ENCODE measurements at places on chromosomes 5 and 9. TPM values are rescaled to one million over a fixed set of nuclear protein-coding genes. Genes with fewer than 3 reads are reported as not detected.
A peak's percentile ranks its signal among the peaks of the same experiment; 100 is the strongest.

GRCh38 chr5:141510850-141511601 lies 22.1 kb downstream of the PCDHGC5 start:
- H3K27ac ChIP-seq = peak overlapping the region; percentile 97
- DNase-seq = no peak
- H3K27me3 ChIP-seq = no peaks in the 10 kb centered on the region

DNA sequence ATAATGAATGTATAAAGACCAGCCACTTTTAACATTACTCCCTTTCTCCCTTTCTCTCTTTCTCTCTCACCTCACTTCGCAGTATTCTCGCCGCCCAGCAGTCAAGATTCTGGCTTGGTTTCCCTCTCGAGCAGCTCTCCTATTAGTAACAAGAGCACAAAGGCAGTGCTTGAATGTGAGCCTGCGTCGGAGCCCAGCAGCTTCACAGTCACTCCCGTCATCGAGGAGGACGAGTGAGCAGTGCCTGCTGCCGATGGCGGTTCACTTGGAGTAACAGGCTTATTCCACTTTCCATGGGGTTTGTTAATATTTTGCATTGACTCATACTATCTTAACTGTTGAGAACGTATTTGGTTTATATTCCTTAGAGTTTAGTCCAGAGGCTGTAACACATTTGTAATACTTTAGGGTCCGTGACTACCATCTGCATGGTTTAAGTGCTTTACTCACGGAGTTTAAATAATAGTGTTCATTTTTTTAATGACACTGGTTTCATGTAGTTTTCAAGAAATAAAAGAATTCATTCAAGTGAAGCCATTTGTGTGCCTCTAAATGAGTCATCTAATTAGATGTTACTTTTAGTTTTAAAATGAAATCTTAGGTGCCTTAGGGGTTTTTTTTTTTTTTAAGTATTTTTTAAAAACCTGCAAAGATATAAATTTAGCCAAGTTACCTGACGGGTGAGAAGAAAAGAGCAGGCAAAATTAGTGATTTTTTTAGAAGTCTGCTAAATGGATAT lies 8.4 kb upstream of the DMRT3 start:
- peaks cover 38% of the 10 kb centered on the region for H3K4me1 ChIP-seq
- no peak overlapping the region for H3K4me3 ChIP-seq
- no peaks in the 10 kb centered on the region for H3K36me3 ChIP-seq
- peak; percentile 62 for DNase-seq
- H3K27me3 ChIP-seq = peaks cover 99% of the 10 kb centered on the region

DNA sequence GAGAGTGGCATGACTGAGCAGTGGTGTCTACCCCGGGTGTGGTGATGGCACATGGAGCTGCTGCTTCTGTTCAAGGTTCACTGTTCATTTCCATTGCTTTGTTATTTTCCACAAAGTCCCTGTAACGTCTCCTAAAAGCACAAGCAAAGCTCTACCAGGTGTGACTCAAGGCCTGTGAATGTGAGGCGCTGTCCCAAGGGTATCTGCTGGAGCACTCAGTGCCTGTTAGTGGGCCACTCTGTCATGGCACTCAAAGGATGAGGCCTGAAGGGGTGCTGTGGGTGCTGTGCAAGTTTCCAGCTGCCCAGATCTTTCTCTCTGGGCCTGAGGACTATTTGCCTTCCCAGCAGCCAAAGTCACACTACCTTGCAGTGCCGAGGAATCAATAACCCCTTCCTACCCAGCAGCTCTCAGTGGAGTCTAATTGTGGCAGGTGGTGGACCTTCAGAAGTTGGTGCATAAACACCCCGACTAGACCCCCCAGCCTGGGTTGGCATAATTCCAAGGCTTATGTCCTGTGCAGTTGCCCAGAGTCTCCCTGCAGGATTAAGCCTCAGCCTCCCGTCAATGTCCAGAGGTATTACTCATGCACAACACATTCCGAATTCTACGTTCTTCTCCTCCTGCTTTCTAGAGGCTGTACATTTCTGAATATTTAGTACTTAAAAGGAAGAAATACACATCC lies 17.4 kb upstream of the PTCH1 start:
- no peaks in the 10 kb centered on the region for H3K27me3 ChIP-seq
- no peak overlapping the region for H3K4me3 ChIP-seq
- no peak overlapping the region for H3K27ac ChIP-seq
- H3K36me3 ChIP-seq = no peaks in the 10 kb centered on the region

DNA sequence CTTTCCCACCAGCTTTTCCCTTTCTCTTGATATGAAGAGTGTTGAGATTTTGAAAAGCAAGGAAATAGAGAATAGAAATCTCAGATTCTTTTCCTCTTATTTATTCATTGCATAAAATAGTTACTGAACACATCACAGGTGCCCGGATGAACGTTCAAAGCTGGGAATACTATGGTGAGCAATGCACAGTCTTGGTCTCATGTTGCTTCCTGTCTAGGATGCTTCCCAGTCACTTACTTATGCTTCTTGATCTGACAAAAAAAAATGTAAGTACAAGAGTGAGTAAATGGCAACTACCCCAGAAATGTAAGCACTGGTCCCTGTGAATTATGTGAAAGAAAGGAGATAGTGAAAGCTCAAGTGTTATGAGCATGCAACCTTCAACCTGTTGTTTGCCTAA lies 153.5 kb upstream of the S1PR3 start:
- no peak overlapping the region for H3K27ac ChIP-seq
- no peak overlapping the region for H3K4me3 ChIP-seq
- no peaks in the 10 kb centered on the region for H3K36me3 ChIP-seq
- no peak for DNase-seq
- H3K4me1 ChIP-seq = peaks cover 7% of the 10 kb centered on the region

GRCh38 chr9:112120439-112120925 lies 54.6 kb downstream of the SUSD1 start:
- no peaks in the 10 kb centered on the region for H3K4me1 ChIP-seq
- H3K36me3 ChIP-seq = peaks cover 6% of the 10 kb centered on the region
- no peak for DNase-seq
- no peak overlapping the region for H3K27ac ChIP-seq
- H3K27me3 ChIP-seq = no peaks in the 10 kb centered on the region
- H3K4me3 ChIP-seq = no peak overlapping the region

- H3K27me3 ChIP-seq = no peaks in the 10 kb centered on the region
- H3K27ac ChIP-seq = no peak overlapping the region
- H3K4me1 ChIP-seq = no peaks in the 10 kb centered on the region
- peak; percentile 17 for DNase-seq
Measured at GRCh38 chr5:177966839-177967166, 29.2 kb downstream of the PROP1 start.

DNA sequence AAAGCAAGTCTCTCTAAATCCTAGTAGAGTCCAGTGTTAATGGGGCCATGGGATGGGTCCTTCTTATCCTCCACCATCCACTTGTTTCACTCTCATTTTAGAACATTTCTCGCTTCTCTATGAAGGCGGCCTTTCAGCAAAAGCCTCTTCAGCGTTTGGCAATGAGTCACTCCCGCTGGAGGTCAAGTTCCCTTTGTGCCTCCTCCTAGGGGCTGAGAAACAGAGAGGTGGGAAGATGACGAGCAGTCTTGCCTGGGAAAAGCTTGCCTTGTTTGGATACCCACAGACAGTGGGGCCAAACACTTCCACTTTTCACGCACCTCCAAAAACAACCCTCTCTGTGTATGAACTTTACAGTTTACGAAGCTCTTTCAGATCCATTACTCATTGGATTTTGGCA lies 168.8 kb downstream of the GABBR2 start:
- peaks cover 11% of the 10 kb centered on the region for H3K27me3 ChIP-seq
- H3K27ac ChIP-seq = no peak overlapping the region
- H3K4me1 ChIP-seq = no peaks in the 10 kb centered on the region
- no peaks in the 10 kb centered on the region for H3K36me3 ChIP-seq
- peak; percentile 78 for DNase-seq

DNA sequence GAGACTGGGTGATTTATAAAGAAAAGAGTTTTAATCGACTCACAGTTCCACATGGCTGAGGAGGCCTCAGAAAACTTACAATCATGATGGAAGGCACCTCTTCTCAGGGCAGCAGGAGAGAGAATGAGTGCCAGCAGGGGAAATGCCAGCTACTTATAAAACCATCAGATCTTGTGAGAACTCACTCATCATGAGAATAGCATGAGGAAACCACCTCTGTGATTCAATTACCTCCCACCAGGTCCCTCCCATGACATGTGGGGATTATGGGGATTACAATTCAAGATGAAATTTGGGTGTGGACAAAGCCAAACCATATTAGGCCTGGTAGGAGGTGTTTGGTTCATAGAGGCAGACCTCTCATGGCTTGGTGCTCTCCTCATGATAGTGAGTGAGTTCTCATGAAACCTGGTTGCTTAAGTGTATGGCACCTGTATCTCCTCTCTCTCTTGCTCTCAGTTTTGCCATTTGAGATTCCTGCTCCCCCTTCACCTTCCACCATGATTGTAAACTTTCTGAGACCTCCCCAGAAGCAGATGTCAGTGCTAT lies 39.8 kb downstream of the GAPT start:
- H3K36me3 ChIP-seq = no peaks in the 10 kb centered on the region
- no peak overlapping the region for H3K4me3 ChIP-seq
- H3K27me3 ChIP-seq = no peaks in the 10 kb centered on the region

DNA sequence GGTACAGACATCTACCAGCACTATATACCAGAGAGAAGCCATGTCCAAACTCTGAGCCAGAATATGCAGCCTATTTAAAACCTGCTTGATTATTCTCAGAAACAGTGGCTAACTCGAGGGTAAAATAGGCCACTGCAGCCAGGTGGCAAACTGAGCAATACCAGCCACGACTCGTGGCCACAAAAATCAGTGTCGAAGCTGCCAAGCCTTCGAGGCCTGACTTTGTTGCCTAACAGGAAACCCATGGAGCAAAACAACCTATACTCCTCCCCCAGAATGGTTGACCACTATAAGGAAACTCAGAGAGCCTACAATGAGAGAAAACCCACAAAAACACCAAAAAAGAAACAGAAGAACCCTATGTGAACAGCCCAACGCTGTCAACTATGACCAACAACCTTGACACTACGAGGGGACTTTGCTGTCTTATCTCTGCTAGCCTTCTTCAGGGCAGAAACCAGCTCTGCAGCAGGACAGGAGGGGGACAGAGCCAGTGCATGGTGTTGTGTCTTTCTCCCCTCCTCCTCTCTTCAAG lies 133.8 kb downstream of the TMEM174 start:
- peaks cover 15% of the 10 kb centered on the region for H3K4me1 ChIP-seq
- no peak overlapping the region for H3K27ac ChIP-seq
- no peaks in the 10 kb centered on the region for H3K36me3 ChIP-seq

- no peak overlapping the region for H3K4me3 ChIP-seq
- H3K36me3 ChIP-seq = no peaks in the 10 kb centered on the region
- no peaks in the 10 kb centered on the region for H3K4me1 ChIP-seq
- no peak overlapping the region for H3K27ac ChIP-seq
Measured at GRCh38 chr5:169357291-169357690, 56.4 kb upstream of the SLIT3 start.

GRCh38 chr9:6960777-6961176 lies 203.0 kb downstream of the KDM4C start:
- peaks cover under 1% of the 10 kb centered on the region for H3K4me1 ChIP-seq
- no peaks in the 10 kb centered on the region for H3K36me3 ChIP-seq
- H3K4me3 ChIP-seq = no peak overlapping the region
- no peak for DNase-seq
- no peak overlapping the region for H3K27ac ChIP-seq

GRCh38 chr9:28970241-28970654 lies 1397.0 kb upstream of the C9orf72 start:
- DNase-seq = no peak
- no peaks in the 10 kb centered on the region for H3K36me3 ChIP-seq
- H3K4me3 ChIP-seq = no peak overlapping the region
- no peaks in the 10 kb centered on the region for H3K27me3 ChIP-seq
- H3K4me1 ChIP-seq = no peaks in the 10 kb centered on the region

DNA sequence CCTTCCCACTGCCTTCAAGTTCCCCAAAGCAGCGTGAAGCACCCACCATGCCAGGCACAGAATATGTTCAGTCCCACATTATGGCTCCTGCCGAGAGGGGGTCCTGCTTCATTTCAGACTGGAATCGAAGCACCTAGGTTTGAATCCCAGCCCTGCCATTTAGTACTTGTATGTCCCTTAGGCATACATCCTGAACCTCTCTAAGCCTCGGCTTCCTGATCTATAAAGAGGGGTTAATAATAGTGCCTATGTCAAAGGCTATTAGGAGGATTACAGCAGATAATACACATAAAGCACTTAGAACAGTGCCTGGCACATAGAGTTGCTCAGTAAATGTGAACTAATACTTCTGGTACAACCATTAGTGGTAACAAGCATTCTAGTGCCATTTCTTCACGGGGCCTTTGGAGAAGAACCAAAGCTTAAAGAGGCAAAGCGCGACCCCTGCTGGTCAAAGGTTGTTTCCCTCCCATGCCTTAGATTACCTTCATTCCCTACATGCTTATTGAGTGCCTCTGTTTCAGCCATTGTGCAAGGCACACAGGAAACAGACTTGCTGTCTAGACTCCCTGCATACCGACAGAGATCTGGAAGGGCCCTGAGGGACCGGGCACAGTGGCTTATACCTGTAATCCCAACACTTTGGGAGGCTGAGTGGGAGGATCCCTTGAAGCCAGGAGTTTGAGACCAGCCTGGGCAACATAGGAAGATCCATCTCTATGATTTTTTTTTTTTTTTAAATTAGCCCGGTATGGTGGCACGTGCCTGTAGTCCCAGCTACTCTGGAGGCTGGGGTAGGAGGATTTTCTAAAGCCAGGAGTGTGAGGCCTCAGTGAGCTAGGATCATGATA lies 98.3 kb downstream of the PPARGC1B start:
- peak; percentile 97 for DNase-seq
- no peak overlapping the region for H3K4me3 ChIP-seq
- H3K27me3 ChIP-seq = no peaks in the 10 kb centered on the region

DNA sequence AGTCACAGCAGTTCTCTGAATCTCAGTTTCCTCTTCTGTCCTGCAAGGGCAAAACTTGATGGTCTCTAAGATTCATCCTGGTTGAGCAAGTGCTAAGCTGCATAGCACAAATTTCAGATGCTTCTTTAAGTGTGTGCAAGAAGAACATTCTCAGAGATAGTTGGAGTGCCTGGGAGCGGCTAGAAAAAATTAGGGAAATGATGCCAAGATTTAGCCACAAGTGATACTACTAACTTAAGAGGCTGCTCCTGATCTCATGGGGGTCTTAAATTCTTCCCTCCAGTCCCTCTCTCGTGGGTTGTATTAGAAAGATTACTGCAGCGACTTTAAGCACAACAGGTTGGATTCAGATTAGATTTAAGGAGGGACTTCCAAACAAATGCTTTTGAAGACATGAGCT lies 24.2 kb downstream of the INSYN2B start:
- no peak overlapping the region for H3K4me3 ChIP-seq
- no peaks in the 10 kb centered on the region for H3K4me1 ChIP-seq
- H3K27me3 ChIP-seq = peaks cover 12% of the 10 kb centered on the region
- no peak for DNase-seq
- H3K27ac ChIP-seq = no peak overlapping the region

The CNTFR gene
- total RNA-seq = 3.6 TPM

The INSL4 gene
- not detected for total RNA-seq

The OR13C5 gene
- total RNA-seq = not detected

The SHISAL2B gene
- total RNA-seq = not detected

The REEP2 gene
- 55.9 TPM for total RNA-seq

The ZNF169 gene
- total RNA-seq = 5.3 TPM

Measured in esophagus muscularis mucosa (tissue), 4 donors.